ENCODE measurements at places on chromosomes 16 and 17. TPM values are rescaled to one million over a fixed set of nuclear protein-coding genes. Genes with fewer than 3 reads are reported as not detected.

Gene PRSS33
- total RNA-seq, result not detected

Gene DNAI2
- not detected for total RNA-seq

Gene NTHL1
- 19.2 TPM for total RNA-seq

Gene CCL7
- total RNA-seq, result not detected

Gene EVI2A
- 0.77 TPM for total RNA-seq

Gene PRSS36
- total RNA-seq, result 1.3 TPM

Gene SYNGR3
- 1.4 TPM for total RNA-seq

Gene EVPLL
- total RNA-seq, result not detected

Gene DNASE1L2
- 0.26 TPM for total RNA-seq

Gene FOXO3B
- total RNA-seq, result 6.0 TPM

Gene FXR2
- total RNA-seq, result 17.7 TPM
